ENCODE measurements at places on chromosomes 7 and 10. TPM values are rescaled to one million over a fixed set of nuclear protein-coding genes. Genes with fewer than 3 reads are reported as not detected.

DNA sequence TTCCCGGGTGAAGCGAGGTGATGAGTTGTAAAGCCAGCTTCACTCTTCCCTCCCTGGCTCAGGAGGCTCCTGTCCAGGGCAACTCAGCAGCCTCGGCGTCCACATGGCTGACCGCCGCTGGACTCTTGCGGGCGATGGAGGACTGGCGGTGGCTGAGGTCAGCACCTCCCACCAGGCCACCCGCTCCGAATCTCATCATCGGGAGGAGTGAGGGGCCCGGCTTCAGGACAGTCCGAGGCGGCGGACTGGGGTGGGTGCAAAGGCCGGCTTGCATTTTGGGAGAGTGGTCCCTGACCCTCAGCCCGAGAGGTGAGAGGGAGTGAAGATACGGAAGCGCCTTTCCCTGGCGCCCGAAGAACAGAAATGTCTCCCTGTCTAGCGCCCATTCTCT lies 759 bp downstream of the DNAJB12 start:
- no peaks in the 10 kb centered on the region for H3K27me3 ChIP-seq
- H3K36me3 ChIP-seq = no peaks in the 10 kb centered on the region
- H3K4me3 ChIP-seq = peak overlapping the region; percentile 97
- H3K27ac ChIP-seq = peak overlapping the region; percentile 100
- peaks cover 18% of the 10 kb centered on the region for H3K4me1 ChIP-seq
- DNase-seq = no peak

- no peaks in the 10 kb centered on the region for H3K36me3 ChIP-seq
- H3K27me3 ChIP-seq = no peaks in the 10 kb centered on the region
- no peaks in the 10 kb centered on the region for H3K4me1 ChIP-seq
Measured at GRCh38 chr7:88069093-88069492, 135.0 kb downstream of the ADAM22 start.

DNA sequence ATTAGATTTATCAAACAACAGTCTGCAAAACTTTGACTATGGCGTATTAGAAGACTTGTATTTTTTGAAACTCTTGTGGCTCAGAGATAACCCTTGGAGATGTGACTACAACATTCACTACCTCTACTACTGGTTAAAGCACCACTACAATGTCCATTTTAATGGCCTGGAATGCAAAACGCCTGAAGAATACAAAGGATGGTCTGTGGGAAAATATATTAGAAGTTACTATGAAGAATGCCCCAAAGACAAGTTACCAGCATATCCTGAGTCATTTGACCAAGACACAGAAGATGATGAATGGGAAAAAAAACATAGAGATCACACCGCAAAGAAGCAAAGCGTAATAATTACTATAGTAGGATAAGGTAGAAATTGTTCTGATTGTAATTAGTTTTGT lies 31.4 kb downstream of the LRRC17 start:
- no peak overlapping the region for H3K4me3 ChIP-seq
- no peak for DNase-seq
- peaks cover 3% of the 10 kb centered on the region for H3K4me1 ChIP-seq
- H3K27ac ChIP-seq = no peak overlapping the region
- H3K36me3 ChIP-seq = peaks cover 5% of the 10 kb centered on the region

The ZDHHC6 gene
- total RNA-seq = 45.0 TPM

All from neural crest cell (in vitro differentiated cells).